ENCODE measurements at places on chromosomes 5 and 9. TPM values are rescaled to one million over a fixed set of nuclear protein-coding genes. Genes with fewer than 3 reads are reported as not detected.

The SPINK6 gene
- not detected for total RNA-seq

The TAF11L10 gene
- not detected for total RNA-seq

The PRSS3 gene
- total RNA-seq, result not detected

DNA sequence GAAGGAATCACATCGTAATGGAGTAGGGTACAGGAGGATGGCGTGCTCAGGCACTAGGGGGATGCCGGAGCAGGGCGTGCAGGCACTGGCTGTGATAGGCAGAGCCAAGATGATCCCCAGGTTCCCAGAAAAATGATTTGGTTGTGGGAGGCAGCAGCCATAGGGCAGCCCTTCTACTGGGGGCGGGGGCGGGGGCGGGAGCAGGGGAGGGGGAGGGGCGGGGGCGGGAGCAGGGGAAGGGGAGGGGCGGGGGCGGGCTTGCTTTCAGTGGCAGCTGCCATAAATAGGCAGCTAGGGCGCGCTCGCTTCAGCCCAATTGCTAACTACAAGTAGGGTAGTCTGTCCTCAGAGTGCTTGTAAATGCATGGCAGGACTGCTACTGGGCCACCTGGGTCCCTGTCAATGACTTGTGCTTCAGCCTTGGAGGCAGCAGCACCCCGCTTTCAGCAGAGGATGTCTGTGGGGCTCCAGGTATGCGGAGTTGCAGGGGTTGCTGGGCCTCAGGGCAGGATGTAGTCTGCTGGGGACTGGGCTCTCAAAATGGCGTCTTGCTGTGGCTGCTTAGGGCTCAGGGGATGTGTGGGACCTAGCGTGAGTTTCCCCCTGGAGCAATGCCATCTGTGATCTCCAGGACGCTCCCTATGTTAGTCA lies 354.3 kb downstream of the RAB3C start:
- H3K4me3 ChIP-seq, result no peak overlapping the region
- H3K27me3 ChIP-seq, result no peaks in the 10 kb centered on the region
- no peak overlapping the region for H3K27ac ChIP-seq
- H3K4me1 ChIP-seq, result no peaks in the 10 kb centered on the region

The NME5 gene
- total RNA-seq, result not detected

The FGFR4 gene
- total RNA-seq, result 4.4 TPM

The ISL1 gene
- not detected for total RNA-seq

The MELK gene
- 1.7 TPM for total RNA-seq

GRCh38 chr9:80592413-80592812 lies 1020.6 kb downstream of the TLE4 start:
- no peak overlapping the region for H3K4me3 ChIP-seq
- H3K27ac ChIP-seq, result no peak overlapping the region
- H3K36me3 ChIP-seq, result no peaks in the 10 kb centered on the region
- no peaks in the 10 kb centered on the region for H3K27me3 ChIP-seq
- no peaks in the 10 kb centered on the region for H3K4me1 ChIP-seq

The TSLP gene
- not detected for total RNA-seq

- DNase-seq, result no peak
- no peaks in the 10 kb centered on the region for H3K36me3 ChIP-seq
- no peak overlapping the region for H3K27ac ChIP-seq
- no peaks in the 10 kb centered on the region for H3K4me1 ChIP-seq
- no peak overlapping the region for H3K4me3 ChIP-seq
Observed at GRCh38 chr5:77333451-77334123, 123.1 kb downstream of the PDE8B start.

- no peaks in the 10 kb centered on the region for H3K36me3 ChIP-seq
- no peak overlapping the region for H3K4me3 ChIP-seq
- H3K4me1 ChIP-seq, result peaks cover under 1% of the 10 kb centered on the region
- no peak overlapping the region for H3K27ac ChIP-seq
- H3K27me3 ChIP-seq, result peaks cover 13% of the 10 kb centered on the region
Observed at GRCh38 chr5:138616508-138616907, 41.3 kb upstream of the HSPA9 start.

- no peaks in the 10 kb centered on the region for H3K27me3 ChIP-seq
- no peaks in the 10 kb centered on the region for H3K36me3 ChIP-seq
- no peaks in the 10 kb centered on the region for H3K4me1 ChIP-seq
- no peak overlapping the region for H3K4me3 ChIP-seq
Observed at GRCh38 chr9:95836072-95836471, 39.4 kb upstream of the ERCC6L2 start.

The CDC20B gene
- total RNA-seq, result not detected

The IFNA2 gene
- not detected for total RNA-seq

DNA sequence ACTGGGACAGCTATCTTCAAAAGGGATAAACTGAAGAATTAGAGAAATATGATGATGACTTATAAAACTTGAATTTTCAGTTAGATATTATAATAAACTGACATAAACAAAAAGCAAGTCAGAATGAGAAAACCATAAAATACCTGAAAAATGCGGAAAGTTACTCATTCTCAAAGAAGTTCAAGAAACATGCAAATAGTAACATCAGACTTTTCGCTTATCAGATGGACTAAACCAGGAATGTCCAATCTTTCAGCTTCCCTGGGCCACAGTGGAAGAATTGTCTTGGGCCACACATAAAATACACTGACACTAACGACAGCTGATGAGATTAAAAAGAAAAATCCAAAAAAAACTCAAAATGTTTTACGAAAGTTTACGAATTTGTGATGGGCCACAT lies 53.9 kb downstream of the DROSHA start:
- H3K27me3 ChIP-seq, result no peaks in the 10 kb centered on the region
- peaks cover 37% of the 10 kb centered on the region for H3K36me3 ChIP-seq
- no peak overlapping the region for H3K4me3 ChIP-seq
- H3K27ac ChIP-seq, result no peak overlapping the region
- H3K4me1 ChIP-seq, result no peaks in the 10 kb centered on the region
- DNase-seq, result no peak

- H3K4me1 ChIP-seq, result no peaks in the 10 kb centered on the region
- DNase-seq, result no peak
- H3K27me3 ChIP-seq, result no peaks in the 10 kb centered on the region
- H3K27ac ChIP-seq, result no peak overlapping the region
Observed at GRCh38 chr9:100377015-100377414, 24.3 kb upstream of the TEX10 start.

Measured in CD4-positive, CD25-positive, alpha-beta regulatory T cell (primary cell).